Left ventricle myocardium inferior (tissue), 1 donor: ENCODE measurements at places on chromosomes 3 and 15. TPM values are rescaled to one million over a fixed set of nuclear protein-coding genes. Genes with fewer than 3 reads are reported as not detected.

GRCh38 chr3:115100806-115101205, 46.3 kb downstream of the ZBTB20 start:
- no peak for DNase-seq

Gene MESP1
- total RNA-seq, result 8.4 TPM

DNA sequence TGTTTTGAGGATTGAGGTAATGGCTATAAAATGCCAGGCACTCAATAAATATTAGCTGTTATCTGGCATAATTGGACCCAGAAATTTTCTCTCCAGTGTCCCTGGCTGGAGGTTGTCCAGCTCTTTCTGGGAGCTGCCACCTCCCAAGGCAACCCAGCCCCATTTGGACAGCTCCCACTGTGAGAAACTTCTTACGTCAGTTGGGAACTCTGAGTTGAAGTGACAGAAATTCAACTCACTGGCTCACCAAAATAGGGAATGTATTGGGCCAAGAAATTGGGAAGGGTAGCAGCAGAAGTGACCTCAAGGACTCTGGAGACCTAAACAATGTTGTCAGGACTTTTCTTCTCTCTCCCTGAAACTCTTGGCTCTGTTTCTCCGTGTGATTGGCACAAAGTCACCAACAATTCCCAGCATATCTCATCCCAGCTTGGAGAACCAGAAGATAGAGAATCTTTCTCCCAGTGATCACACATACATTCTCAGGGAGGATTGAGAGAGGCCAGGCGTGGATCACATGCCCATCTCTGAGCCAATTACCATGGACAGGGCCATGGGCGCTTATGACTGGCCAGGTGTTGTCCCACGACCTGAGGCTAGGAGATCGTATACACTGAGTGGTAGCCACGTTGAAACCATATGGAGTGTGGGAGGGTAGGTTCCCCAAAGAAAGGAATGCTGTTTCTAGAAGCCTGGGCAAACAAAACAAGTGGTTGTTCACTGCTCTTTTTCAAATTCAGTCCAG, 22.5 kb upstream of the HCN4 start:
- DNase-seq, result no peak

GRCh38 chr3:5181469-5182141, 5.9 kb upstream of the EDEM1 start:
- no peak for DNase-seq

Gene GOLGA6L10
- 0.33 TPM for total RNA-seq

DNA sequence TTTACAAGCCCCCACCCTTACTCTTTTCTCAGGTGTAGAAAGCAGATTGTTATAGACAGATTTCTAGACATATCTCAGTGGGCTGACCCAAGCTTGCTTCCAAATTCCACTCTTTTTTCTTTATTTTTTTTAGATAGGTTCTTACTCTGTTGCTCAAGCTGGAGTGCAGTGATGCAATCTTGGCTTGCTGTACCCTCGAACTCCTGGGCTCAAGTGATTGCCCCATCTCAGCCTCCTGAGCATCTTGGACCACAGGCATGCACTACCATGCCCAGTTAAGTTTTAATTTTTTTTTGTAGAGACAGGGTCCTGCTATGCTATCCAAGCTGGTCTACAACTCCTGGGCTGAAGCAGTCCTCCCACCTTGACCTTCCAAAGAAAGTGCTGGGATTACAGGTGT, 53.5 kb upstream of the ADAMTS9 start:
- no peak for DNase-seq

- DNase-seq, result no peak
Observed at GRCh38 chr3:58333206-58334012, 717 bp downstream of the PXK start.

- DNase-seq, result no peak
Observed at GRCh38 chr3:140906785-140907184, 34.9 kb upstream of the SLC25A36 start.

GRCh38 chr3:126395846-126396513, 1.3 kb downstream of the CFAP100 start:
- DNase-seq, result no peak

Gene UNC45A
- total RNA-seq, result 21.9 TPM

DNA sequence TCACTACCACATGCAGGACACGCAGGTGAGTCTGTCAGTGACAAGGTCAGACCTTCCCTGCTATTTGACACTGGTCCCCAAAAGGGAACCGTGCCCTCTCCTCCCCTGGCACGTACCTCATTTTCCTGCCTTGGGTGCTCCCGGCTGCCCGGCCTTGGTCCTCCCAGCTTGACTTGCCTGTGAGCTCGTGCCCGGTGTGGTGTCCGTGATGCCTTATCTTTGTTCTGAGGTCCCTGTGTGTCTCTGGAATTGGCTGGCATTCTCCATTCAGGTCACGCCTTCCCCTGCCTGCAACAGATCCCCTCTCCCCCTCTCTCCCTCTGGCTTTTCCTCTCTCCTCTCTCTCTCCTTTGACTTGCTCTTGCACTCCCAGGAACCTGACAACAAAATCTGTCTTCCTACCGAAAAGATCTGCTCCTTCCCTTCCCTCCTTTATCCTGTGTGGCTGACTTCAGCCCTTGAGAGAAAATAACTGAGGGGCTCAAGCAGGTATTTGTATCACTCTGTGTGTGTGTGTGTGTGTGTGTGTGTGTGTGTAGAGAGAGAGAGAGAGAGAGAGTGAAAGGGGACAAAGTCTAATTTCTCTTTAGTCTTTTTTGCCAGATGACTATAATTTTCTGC, at the start of gene MASP1:
Gene MASP1, minus strand, starts transcription at position 226 of the 621 bp plus-strand sequence. Its CDS starts 105 bp downstream, at position 121.
- DNase-seq, result peak; percentile 50

DNA sequence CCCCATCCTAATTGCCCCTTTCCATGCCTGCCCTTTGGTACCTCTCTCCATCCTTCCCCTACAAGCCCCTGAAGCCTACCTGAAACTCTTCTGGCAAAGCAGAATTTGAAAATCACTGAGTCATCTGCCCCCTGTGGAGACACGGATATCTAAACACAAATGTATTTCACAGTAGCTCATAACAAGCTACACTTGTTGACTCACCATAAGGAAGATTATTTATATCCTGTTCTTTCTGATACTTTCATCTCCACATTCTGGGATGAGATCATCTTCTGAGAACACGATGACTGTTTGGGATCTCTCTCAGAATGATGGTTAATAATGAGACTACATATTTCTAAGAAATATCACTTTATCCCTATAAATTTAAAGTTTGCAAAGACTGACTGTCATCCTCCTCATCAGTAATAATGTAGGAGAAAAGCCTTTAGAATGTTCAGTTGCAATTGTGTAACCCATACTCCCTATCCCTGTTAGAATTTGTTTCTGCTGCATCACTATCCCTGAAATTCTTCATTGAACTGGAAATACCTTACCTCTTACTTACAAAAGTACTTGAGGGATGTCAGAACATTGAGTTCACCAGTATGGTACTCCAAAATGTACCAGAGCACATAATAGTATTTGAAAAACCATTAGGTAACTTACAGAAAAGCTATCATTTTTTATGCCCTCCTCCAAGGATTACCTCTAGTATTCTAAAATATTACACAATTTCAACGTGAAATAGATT, 116.1 kb upstream of the IL12A start:
- DNase-seq, result no peak

- no peak for DNase-seq
Observed at GRCh38 chr3:100087198-100087597, 27.1 kb downstream of the FILIP1L start.

Gene NTRK3
- 1.6 TPM for total RNA-seq

Gene RFX7
- total RNA-seq, result 8.9 TPM
